ENCODE measurements at places on chromosomes 4 and X. TPM values are rescaled to one million over a fixed set of nuclear protein-coding genes. Genes with fewer than 3 reads are reported as not detected.

The SMIM31 gene
- total RNA-seq = 17.3 TPM

The RAB40A gene
- total RNA-seq = not detected

The PITX2 gene
- 31.8 TPM for total RNA-seq

The BMPR1B gene
- total RNA-seq = not detected

The NLGN4X gene
- total RNA-seq = 5.0 TPM

The TNIP3 gene
- total RNA-seq = not detected

The LUZP4 gene
- total RNA-seq = not detected

The SORCS2 gene
- total RNA-seq = 9.9 TPM
